ENCODE measurements at places on chromosomes 11 and 22.

DNA sequence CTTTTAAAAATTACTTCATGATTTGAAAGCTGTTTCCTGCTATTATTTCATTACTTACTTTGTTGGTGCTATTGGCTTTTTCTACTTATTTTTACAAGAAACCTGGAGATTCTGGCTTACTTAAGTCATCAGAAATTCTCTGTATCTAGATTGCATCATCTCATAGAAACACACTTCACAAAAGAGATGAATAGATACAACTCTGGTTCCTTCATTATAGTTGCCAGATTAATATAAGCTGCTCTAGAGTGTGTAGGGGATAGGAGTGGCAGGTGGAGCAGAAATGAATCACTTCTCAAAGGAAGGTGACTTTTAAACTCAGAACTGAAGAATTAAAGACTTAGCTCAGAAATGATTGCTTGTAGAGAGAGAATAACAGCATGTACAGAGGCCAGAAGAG lies 20.0 kb downstream of the CYP2R1 start:
- no peak for DNase-seq

GRCh38 chr11:102179371-102179770 lies 69.1 kb downstream of the YAP1 start:
- no peak for DNase-seq

DNA sequence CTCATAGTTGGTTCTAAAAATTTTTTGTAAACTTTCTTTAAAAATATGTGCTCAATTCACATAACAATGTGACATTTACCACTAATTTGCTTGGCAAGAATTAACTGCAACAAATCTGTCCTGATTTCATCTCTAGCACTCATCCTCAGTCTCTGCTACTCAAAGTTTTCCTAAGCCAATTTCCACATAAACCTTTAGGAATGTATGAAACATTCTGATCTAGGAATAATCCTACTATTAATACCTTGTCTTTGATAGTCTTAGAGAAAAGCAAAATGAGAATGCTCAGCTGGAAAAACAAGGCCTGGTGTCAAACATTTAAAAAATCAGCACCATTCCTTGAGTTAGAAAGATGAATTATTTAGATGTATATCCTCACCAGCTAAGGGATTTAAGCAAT lies 114.3 kb downstream of the CD44 start:
- DNase-seq, result no peak

DNA sequence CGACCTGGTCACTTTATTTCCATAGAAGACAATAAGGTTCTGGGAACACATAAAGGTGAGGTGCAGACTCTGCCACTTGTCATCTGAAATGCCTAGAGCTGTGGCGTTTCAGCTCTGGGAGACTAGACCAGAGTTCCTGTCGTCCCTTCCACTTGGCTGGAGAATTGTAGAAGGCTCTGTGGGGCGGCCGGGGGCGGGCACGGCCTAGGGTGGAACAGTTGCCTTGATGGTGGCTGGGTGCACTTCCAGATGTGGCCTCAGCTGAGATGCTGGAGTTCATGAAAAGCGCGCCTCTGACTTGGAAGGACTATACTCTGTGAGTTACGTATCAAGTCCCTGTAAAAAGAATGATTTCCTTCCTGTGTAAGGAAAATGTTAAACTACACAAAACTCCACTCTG lies 16.8 kb downstream of the TRMU start:
- DNase-seq, result no peak

DNA sequence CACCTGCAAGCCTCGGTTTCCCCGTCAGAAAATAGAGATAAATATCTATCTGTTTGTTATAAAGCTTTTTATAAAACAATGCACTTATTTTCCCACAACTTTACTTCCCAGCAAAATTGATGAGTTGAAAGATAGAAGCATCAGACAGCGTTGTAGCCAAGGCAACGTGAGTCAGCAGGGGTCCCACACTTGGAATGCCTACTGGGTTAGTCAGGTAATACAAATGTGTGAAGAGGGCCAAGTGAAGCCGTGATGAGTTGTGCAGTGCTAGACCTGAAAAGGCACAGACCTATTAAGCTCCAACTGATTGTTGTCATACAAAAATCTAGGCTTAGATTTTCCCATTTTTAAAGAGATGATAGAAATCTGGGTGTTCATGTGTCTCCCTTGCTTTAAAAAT lies 118.7 kb downstream of the PGR start:
- no peak for DNase-seq

- no peak for DNase-seq
Observed at GRCh38 chr22:32717337-32718240, 83.9 kb upstream of the TIMP3 start.

DNA sequence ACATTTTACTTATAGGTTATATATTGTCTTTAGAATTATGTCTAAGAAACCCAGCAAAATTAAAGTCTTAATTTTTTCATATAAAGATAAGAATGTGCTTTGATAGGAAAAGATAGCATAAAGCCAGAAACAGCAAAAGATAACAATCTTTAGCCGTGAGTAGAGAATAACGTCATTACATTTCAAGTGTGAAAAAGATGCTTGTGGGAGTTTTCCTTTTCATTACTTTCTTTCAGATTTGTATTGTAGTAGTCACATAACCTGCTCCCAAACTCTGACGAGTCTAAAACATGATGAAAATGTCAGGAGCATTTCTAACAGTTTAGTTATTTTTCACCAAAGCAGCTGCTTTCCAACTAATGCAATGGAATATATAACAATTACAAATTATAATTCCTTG lies 31.3 kb downstream of the ARFGAP3 start:
- DNase-seq, result no peak

GRCh38 chr11:22577854-22578253 lies 47.8 kb downstream of the FANCF start:
- no peak for DNase-seq

DNA sequence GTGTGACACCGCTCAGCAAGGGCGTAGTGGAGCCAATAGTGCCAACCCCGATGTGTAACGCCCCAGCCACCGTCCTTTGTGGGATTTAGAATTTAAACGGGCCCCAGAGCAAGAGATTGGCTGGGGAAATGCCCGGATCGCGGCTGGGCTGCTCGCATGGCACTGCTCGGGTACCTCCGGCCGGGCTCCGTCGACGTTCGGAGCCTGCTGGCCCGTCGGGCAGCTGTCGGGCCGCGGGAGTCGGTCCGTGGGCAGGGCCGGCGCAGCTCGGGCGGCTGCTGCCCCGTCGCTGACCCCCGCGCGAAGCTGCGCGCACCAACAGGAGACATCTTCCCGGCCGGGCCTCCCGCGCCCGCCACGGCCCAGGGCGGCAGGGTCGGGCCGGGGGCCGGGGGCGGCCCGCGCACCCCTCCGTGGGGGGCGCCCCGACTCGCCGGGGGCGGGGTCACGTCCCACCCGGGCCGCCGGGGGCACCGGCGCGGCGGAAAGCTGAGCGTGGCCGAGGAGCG lies 1.3 kb upstream of the KDM2A start:
- no peak for DNase-seq

GRCh38 chr11:36375353-36376008 lies 79.4 kb downstream of the PRR5L start:
- DNase-seq, result no peak

GRCh38 chr22:22705328-22706100 lies 61.1 kb downstream of the GGTLC2 start:
- DNase-seq, result no peak

DNA sequence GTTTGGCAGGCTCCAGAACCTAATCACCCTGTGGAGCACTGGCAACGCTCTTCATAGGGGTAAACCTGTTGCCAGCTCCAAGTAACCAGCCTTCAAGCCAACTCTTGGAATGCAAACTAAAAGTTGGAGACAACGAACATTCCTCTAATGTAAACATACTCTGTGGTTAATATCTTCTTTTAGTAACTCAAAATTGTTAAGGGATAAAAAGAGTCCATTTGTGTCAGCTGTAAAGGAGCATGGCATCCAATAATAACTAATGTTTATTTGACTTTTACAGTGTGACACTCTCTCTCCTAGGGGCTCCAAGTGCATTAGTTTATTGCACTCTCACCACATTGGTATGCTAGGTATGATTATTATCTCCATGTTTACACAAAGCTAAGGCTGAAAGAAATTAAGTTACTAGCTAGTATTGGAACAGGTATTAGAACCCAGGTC lies 31.0 kb upstream of the AMOTL1 start:
- DNase-seq, result no peak

GRCh38 chr11:74288911-74289310 lies 22.5 kb downstream of the P4HA3 start:
- DNase-seq, result no peak
